HT-29 (cell line): ENCODE measurements at places on chromosomes 3 and 15.
A peak's percentile ranks its signal among the peaks of the same experiment; 100 is the strongest.

DNA sequence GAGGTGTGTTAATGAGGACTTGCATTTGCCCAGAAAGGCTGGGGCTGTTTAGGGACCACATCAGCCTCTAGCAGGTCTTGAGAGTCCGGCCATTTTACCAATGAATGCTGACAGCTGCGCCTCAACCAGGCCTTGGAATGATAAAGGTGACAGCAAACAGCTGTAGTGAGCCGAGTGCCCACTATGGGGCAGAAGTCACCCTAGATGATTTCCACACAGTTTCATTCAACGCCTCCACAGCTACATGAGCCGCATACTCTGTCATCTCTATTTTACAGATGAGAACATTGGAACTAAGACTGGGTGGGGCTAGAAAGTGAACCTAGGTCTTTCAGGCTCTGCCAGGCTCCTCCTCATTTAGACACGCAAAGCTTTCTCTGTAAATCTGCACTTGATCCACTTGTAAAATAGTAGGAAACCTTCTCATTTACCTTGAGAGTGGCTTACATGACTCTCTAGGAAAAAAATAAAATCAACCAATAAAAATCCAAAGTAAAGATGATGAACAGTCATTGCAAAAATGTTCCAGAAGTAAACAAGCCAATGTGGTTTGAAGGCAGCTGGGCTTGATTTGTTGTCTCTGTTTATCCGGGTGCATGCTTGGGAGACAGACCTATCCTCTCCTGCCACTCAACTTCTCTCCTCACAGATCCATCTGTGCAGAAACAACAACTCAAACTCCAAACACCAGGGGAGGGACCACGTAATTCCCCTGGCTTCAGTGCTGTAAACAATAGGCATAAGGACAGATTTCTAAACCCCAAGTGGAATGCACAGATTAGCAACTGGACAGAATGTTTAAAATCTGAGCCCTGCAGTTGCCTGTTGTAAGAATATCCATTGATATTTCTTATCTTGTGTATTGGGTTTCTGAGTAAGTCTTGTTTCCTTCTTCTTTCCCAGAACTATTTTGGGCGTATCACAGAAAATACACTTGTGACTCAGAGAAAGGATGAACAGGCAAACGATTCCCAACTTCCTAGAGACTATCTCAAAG lies 31.5 kb upstream of the LDHAL6B start:
- peak; percentile 96 for DNase-seq

- no peak for DNase-seq
These were observed 242.6 kb upstream of the TOPAZ1 start for GRCh38 chr3:43998836-43999727.

- no peak for DNase-seq
These were observed 6.8 kb upstream of the CCR3 start for GRCh38 chr3:46235425-46235824.

GRCh38 chr3:58659051-58659675 lies 7.4 kb downstream of the FAM3D start:
- DNase-seq = peak; percentile 70

DNA sequence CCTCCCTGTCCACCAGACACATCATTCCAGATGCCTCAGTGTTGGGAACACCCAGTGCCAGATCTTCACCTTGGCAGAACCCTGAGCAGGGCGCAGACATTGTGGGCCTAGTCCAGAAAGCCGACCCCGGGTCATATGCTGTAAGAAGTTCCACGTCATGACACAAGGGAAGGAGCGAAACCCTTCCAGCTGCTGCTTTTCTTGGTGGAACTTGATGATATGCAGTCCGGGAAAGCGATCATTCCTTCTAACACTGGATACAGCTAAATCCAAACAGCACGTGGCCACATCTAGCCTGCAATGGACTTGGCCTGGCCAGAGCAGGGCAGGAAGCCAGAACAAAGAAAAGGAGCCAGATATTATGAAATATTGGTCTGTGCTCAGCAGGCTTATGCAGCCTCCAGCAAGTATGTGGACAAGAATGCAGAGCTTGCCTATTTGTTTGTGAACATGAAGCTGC lies 22.0 kb downstream of the GASK1A start:
- DNase-seq = no peak

DNA sequence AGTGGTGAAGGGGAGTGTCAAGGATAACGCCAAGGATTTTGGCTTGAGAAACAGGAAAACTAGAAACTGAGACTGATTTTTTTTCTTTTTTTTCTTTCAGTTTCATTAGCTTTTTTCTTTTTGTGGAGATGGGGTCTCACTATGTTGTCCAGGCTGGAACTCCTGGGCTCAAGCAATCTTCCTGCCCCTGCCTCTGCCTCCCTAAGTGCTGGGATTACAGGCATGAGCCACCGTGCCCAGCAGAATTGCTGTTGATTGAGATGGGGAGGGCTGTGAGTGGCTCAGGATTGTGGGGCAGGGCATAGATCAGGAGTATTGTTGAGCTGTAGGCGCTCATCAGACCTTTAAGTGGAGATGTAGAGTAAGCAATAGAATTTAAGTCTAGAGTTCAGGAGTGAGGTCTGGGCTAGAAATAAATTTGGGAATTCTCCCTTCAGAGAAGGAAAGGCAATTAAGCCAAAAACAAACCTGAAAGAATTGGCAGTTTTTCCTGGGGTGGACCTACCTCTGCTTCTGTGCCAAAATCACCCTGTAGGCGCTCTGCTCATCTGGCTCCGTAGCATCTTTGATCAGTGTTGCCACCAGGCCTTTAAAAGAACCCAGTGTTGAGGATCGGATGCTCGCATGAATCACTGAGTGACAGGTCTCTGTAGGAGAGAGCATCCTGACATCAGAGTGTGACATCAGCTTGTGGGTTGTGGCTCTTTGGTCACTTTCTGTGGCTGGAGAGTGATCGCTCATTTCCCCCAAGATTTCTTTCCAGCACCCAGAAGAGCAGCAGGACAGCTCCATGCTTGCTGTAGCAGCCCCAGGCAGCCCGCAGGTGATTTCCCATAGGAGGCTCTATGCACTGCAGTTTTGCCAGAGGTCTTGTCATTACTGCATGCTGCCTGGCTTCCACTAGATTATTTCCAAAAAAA lies 15.8 kb downstream of the ABHD17C start:
- no peak for DNase-seq

DNA sequence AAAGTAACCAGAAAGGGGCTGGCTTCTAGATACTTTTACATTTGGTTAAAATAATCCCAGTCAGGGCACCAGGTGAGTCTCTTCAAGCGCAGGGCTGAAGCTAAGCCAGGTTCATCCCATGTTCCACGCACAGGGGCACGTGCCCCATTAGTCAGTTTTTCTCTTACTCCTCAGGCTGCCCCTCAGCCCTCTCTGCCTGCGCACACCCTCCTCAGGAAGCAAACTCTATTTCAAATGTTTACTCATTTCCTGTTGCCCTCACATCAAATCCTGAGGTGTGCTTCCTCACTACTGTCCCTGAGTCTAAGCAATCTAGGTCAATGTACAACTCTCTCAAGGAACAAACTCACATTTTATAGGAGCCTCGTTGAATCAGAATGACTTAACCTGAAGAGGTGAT lies 48.5 kb downstream of the THBS1 start:
- DNase-seq = no peak

- DNase-seq = no peak
These were observed 27.8 kb upstream of the AZI2 start for GRCh38 chr3:28376424-28376823.

DNA sequence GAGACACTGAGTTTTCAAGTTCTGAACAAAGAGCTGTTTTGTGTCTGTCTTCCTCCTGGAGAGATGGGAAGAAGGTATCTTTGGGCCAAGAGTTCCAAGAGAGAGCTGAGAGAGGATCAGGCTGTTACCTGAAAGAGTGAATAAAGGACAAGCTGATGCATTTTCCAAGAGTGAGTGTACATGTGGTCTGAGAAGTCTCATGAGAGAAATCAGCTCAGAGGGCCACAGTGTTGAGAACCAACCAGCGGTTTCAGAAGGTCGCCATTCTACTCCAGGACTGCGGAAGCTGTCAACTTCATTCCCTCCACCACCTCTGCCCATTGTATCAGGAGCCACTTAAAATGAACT lies 42.7 kb upstream of the PPP2R3A start:
- no peak for DNase-seq

DNA sequence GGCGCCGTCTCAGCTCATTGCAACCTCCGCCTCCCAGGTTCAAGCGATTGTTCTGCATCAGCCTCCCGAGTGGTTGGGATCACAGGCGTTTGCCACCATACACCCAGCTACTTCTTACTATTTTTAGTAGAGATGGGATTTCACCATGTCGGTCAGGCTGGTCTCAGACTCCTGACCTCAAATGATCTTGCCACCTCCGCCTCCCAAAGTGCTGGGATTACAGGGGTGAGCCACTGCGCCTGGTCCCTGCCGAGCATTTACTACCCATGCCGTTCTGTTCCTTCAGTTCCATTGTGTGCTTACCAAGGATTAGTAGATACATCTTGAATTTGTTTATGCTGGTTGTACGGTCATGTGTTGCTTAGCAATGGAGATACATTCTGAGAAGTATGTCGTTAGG lies 10.3 kb downstream of the CHD2 start:
- no peak for DNase-seq

DNA sequence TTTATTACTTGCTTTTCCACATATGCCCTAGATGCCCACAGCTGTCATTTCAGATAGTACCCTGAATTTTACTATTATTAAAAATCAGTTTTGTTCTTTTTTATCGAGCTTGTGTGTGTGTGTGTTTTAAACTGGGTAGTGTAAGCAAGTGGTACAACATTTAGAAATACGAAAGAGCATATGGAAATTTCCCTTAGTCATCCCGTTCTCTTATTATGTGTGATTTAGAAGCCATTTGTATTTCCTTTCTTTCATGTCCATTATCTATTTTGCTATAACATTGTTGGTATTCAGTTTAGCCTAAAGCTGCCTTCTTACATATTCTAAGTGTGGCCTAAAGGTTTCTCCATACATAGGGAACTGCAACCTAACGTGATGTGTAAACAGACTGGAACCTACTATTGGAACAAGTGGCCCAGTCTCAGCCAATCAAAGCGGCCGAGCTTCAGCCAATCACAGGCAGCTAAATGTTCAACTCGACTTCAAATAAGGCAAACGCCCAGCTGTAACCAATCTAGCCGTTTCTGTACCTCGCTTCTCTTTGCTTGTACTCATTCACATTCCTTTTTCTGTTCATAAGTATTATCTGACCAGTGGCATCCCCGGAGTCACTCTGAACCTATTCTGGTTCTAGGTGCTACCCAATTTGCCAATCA lies 14.7 kb upstream of the SYN2 start:
- peak; percentile 7 for DNase-seq

- no peak for DNase-seq
These were observed 34.8 kb downstream of the LMCD1 start for GRCh38 chr3:8536096-8537056.

GRCh38 chr3:52076896-52077780 lies 20.8 kb upstream of the DUSP7 start:
- DNase-seq = no peak

GRCh38 chr15:33581032-33581431 lies 270.3 kb downstream of the RYR3 start:
- no peak for DNase-seq

DNA sequence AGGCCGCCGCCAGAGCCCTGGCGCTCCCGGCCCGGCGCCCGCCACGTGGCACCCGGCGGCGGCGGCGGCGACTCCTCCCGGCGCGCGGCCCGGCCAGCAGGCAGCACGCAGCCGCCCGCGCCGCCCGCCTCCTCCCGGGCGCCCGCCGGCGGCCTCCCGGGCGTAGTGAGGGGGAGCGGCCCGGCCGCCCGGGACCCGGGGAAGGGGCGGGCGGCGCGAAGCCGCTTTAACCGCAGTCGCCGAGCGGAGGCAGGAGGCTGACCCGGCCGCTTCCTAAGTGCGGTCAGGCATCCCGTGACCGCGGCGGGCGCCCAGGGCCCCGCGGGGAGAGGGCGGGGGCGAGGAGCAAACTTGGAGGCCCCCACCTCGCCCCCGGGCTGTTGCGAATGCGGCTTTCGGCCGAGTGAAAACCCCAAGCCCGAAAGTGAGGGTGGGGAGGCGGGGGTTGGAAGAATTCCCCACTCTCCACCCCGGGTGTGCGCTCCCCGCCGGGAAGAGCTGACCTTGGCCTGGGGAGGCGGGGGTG lies 1.7 kb upstream of the HES1 start:
- no peak for DNase-seq

GRCh38 chr3:164080208-164080607 lies 998.1 kb downstream of the SI start:
- no peak for DNase-seq

GRCh38 chr3:163071713-163072112 lies 1575.1 kb downstream of the OTOL1 start:
- no peak for DNase-seq

GRCh38 chr3:108118038-108118768 lies 27.4 kb upstream of the CD47 start:
- DNase-seq = no peak

DNA sequence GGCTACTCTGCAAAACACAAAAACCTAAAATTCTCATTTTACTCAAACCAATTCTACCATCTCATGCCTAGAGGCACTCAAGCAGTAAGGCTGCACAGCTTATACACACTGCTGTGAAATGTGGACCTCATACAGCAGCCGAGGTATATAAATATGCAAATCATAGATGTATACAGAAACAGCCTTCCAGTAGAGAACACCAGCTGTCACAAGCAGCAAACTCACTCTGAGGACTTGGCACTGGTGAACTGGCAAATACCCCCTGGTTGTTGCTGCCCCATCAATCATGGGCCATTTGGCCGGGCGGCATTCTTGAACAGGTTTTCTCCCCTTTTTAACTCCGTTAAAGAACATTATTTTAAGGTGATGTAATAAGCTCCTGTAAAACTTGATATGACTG lies 378.0 kb downstream of the LSAMP start:
- no peak for DNase-seq
